ENCODE measurements at places on chromosomes 4 and X.

DNA sequence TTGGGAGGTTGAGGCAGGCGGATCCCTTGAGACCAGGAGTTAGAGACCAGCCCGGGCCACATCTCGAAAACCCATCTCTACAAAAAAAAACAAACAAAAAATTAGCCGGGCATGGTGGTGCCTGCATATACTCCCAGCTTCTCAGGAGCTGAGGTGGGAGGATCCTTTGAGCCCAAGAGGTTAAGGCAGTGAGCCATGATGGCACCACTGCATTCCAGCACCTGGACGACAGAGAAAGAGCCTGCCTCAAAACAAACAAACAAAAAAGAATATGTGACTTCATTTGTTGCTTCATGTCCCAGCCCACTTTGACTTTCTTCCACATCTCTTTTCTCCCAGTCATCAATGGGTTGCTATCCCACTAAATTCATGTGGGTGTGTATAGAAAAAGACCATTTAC is 79.7 kb downstream of the BCOR start:
- no peak for DNase-seq

GRCh38 chrX:40281336-40282005 is 183.7 kb upstream of the BCOR start:
- DNase-seq = no peak

GRCh38 chr4:177128306-177128705 is 181.4 kb upstream of the NEIL3 start:
- DNase-seq = no peak

- no peak for DNase-seq
Measured at GRCh38 chrX:27336466-27337091, 126.6 kb downstream of the PPP4R3C start.

DNA sequence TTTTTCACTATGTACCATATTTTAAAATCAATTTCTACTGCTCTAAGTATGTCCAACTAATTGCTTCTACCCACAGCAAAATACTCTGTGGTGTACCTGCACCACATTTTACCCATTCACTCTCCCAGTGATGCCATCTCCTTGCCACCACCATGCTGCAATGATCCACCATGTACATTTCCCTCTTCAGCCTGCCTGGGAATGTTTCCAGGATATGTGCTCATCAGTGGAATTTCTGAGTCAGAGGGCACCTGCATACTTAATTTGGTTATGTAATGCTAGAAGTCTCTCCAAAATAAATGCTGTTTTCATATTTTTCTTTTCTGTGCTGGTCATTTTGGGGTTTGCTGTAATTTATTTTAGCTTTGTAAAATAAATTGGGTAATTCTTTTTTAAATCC is 33.2 kb upstream of the OCIAD2 start:
- no peak for DNase-seq

DNA sequence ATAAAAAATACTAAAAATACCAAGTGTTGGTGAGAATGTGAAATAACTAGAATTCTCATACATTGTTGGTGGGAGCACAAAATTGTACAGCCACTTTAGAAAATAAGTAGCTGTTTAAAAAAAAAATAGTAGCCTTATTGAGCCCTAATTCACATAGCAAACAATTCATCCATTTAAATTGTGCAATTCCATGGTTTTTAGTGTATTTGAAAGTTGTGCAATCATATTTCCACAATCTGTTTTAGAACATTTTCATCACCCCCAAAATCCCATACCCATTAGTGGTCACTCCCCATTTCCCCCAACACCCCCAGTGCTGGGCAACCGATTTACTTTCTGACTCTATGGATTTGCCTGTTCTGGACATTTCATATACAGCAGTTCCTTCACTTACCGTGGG is 37.1 kb downstream of the STX18 start:
- no peak for DNase-seq

DNA sequence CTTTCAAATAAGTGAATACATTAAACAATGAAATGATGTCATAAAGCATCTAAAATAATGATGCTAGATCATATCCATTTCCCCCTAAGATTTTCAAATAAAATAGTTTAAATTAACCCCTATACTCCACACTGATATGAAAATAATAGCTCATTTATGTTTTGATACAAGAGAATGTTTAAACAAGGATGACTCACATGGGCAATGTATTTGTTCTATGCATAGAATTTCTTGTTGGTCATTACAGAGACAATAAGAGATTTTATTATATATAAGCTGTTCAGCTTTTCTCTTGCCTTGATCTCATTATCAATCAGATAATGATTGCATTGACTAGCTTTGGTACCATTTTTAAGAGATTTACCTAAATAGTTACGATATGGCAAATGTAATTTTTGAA is 411.7 kb downstream of the ARHGAP24 start:
- DNase-seq = no peak

DNA sequence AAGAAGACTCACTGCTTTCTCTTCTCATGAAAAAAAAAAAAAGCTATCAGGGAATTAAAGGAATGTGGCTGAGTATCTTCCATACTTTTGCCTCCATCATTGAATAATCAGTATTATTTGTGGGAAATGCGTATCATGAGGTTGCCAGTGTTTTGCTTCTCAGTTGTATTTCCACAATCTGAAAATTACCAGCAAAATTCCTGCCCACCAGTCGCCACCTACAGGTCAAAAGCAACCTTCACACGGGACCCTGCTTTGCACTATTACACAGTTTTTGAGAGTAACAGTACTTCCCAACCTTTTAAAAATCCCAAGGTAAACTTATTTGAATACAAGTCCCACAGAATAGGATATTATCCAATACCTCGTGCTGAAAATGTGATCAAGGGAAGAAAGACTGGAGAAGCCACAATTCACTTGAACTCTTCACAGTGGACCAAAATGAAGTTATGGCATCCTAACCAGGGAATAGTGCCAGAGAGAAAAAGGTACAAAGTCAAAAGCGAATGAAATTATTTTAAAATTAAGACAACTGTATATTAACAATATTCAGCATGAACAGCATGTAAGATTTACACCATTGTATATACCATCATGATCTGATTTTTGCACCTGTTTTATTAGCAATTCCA is 30.4 kb downstream of the PGRMC1 start:
- no peak for DNase-seq

DNA sequence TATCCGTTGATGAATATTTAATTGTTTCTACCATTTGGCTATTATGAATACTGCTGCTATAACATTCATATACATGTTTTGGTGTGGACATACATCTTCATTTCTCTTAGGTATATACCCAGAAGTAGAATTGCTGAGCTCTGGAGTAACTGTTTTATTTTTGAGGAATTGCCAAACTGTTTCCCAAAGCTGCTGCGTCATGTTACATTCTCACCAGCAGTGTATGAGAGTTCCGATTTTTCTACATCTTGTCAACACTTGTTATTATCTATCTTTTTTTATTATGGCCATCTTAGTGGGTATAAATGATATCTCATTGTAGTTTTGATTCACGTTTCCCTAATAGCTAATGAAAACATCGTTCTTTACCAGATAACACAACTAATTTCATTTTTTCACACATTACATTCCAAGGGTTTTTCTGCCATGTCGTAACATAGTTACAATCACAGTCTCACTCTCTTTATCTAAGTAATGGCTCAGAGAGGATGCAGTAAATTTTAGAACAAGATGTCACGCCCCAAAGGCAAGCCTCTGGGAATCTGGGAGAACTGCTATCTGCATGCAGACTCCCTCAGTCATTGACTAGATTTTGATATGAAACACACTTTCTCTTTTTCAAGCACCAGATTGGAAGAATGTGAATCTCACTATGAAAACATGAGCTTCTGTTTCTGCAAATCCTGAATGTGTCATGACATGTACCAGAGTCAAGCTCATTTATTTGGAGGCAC is 10.3 kb downstream of the ARHGAP6 start:
- DNase-seq = no peak

DNA sequence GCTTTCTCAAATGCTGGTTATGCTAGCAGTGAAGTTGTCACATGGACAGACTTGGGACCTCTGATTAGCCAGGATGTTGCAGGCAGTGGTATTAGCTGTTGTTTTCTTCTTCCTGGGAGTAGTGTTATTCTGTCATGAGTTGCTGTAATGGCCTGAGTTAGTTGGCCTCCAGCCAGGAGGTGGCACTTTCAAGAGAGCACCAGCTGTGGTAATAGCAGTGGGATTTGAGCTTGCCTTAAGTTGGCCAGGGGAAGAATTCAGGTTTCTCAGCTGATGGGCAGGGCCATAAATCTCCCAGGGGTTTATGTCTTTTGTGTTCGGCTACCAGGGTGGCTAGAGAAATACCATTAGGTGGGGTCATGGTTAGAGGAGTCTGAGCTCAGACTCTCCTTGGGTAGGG is 132.6 kb downstream of the GLUD2 start:
- no peak for DNase-seq

GRCh38 chr4:52592287-52592686 is 66.8 kb downstream of the USP46 start:
- no peak for DNase-seq

DNA sequence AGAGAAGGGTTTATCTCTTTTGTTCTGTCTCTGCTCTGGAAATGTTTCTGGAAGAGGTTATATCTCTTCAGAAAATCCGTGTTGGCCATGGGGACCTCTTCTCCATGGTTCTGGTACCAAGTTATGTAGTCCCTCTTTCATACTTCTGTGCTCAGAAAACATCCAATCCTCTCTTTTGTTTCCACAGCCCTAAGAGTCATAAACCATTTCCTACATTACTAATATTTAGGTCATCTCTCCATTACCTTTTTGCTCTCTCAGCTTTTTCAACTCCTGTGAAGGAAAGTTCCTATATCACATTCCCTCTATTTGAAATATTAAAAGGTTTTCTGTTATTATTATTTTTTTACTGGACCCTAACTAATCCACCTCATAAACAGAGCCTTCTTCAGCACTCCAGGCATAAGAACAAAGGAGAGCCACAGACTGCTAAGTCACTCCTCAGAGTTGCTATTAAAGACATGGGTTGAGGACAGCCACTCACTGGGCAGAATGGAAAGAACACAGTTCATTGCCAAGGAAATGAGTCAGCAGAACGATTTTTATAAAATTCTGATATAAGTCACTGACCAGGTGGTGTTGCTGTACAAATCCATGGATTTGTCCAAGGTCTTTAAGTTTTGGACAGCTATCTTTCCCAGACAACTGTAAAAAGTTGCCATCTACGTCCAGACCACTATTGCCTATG is 122.4 kb upstream of the NPY2R start:
- no peak for DNase-seq

- DNase-seq = no peak
Measured at GRCh38 chr4:78481180-78481579, 70.4 kb upstream of the ANXA3 start.

DNA sequence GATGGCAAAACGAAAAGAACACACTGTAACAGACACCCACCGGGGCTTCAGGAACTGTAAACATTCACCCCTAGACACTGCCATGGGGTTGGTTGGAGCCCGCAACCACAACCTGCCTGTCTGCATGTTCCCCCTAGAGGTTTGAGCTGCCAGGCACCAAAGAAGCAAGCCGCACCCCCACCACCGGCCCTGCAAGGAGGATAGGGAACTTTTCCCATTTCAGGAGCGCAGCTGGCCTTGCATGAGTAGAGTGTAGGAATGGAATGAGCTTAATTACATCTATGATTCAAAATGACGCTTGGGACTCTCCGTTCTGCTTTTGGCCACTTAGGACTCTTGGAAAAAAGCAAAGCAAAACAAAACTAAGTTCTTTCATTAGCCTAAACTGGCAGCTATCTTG is 243.6 kb upstream of the CTSO start:
- DNase-seq = peak; percentile 9

GRCh38 chrX:154367474-154368308 is 6.7 kb downstream of the FLNA start:
- DNase-seq = no peak

DNA sequence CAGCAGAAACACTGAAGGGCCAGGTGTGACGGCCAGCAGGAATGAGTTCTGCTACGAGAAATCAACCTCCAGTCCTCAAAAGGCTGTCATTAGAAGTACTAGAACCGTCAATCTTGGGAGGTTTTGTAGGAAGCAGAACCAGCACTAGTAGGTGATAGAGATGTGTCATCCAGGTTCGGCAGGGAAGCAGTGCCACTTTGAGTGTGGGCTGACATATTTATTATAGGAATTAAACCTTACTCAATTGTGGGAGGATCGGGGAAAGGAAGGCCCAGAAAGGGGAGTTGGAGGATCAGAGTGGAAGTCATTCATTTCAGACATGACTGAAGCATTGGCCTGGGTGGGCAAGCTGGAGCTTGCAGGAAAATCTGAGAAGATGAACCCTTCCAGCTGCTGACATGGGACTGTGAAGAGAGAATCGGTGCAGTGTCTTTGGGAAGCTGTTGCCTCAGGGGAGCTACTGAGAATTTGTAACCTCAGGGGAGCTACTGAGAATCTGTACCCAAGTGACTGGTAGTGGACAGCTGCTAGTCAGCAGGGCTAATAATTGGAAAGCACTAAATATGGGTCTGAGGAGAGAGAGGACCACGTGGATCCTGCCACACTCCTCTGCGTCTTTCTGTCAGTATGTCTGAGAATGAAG is 177.4 kb downstream of the SPRY1 start:
- DNase-seq = no peak

DNA sequence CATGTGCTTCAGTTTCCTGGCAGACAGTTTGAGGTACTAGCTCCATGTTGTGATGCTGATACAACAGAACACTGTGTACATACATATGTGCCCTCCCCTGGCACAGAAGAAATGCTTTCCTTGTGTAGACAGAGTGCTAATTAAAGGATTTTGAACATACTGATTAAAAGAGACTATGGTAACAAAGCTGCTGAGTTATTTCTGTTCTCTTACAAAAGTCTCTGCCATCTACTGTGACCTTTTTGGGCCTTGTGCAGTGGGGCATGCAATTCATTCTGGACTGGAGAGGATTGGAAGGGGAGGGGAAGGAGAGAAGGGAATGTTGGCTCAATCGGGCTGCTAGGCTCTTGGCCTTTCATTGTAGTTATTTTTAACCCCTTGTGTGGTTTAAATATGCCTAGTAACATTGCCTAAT is 6.0 kb downstream of the PDLIM5 start:
- peak; percentile 47 for DNase-seq
